ENCODE measurements at places on chromosomes 3 and 15.

GRCh38 chr3:71754610-71755253 is 1.1 kb downstream of the GPR27 start:
- DNase-seq, result no peak

- no peak for DNase-seq
These were observed 10.0 kb downstream of the RPL32 start for GRCh38 chr3:12831301-12831866.

- DNase-seq, result no peak
These were observed 184.5 kb upstream of the DNAJC19 start for GRCh38 chr3:181174022-181174421.

- no peak for DNase-seq
These were observed 6.9 kb upstream of the MEIS2 start for GRCh38 chr15:37107071-37107743.

DNA sequence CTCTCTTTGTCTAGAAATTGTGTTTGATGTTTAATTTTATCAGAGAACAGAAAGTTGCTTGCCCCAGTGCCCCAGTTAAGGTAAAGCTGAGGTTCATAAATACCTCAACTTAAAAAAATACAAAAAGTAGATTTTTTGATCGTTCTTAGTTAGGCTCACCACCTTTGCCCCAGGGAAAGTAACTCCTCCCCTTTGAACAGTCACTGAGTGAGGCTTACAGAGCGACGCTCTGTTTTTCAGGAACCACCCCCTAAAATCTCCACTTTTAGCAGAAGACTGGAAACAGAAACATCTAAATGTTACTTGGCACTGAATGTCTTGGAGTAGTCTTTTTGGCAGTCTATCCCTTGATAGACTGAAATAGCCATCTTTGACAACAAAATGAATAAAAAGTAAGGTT is 24.9 kb downstream of the BLM start:
- DNase-seq, result no peak

DNA sequence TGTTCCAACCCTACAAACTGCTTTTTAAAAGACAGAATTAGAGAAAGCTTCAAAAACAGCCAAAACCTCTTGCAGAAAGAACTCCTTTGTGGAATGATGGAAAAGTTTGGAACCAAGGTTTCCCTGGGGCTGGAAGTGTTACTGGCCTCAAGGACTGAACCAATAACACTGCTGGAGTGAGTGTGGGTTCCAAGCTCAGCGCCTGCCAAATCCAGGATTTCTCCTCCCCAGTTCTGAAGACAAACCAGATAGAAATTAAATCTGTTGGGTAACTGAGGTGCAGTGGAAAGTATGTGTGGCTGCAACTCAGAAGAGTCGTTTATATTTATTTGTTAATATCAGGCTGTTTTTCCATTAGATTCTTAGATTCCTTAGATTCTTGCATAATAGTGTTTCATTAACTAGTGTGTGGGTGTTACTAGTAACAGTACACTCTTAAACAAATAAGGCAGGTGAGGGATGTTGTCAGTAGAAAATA is 66.5 kb upstream of the FNDC3B start:
- no peak for DNase-seq

GRCh38 chr3:162643245-162643644 is 1146.6 kb downstream of the OTOL1 start:
- no peak for DNase-seq

DNA sequence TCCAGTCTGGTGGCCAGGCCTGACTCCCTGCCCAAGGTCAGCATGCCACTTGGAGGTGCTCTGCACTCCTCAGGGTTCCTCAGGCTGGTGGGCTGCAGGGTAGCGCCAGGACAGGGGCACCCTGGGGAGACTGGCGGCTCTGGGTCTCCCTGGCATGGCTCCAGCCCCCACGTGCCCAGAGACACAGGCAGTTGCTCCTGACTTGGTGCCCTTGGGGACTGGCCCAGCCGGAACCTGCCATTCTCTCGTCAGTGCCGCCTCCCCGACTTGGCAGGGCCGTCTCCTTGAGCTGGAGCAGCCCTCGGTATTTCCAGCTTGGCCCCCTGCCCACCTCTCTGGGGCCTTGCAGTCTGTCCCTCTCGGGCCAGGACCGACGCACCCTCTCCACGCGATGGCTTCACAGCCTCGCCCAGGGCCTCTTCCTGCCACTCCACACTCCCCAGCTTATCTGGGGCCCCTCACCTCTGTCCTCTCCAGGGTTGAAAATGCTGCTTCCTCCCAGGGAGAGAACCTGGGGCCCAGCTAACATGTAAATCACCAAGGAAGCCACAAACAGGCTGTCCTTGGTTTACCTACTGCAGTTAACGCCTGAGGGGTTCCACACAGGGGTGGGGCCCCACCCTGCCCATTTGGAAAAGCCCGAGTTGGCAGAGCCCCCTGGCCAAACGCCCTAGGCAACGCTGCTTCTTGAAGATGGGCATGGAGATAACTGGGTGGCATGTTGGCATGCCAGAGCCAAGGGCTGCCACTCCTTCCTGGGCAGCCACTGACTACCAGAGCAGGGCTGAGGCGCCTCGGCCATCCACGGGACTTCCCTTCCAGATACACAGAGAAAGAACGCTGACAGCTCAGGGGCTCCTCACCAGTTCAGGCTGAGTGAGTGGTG is 61.4 kb downstream of the SMAD6 start:
- peak; percentile 93 for DNase-seq

DNA sequence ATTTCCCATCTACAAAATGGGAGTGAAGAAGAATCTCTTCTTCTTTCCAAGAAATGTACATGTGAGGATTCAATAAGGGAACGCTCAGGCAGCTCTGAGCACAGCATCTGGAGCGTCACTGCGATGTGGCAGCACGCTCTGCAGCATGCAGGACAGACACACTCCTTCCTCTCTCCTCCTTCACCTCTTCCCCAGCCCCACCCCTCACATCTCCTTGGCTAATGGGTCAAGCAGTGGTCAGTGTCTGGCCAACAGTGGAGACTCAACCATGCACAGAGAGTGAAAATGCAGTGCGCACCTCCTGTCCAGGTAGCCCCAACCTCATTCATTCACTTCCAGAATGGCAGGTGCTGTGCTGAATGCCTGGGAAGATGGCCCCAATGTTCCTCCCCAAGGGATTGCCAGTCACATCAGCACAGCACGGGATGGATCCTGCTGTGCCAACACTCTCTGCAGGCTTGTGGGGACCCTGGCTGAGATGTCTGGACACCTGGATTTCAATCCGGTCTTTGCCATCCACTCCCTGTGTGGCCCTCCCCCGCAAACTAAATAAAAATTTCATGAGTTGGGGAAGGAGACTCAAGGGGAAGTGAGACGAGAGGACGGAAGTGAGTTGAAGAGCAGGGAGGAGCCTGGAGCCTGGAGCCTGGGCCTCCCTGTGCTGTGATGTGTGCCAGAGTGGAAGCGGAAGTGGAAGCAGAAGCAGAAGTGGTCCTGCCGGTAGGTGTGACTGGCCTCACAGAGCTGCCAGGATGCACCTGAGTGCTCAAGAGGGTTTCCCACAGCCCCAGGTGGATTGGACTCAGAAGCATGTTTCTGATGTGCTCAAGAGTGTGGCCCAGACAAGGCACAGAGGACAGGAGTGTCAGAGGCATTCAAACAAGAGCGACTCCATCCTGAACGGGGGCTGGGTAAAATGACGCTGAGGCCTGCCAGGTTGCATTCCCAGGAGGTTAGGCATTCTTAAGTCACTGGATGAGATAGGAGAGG is 163.9 kb downstream of the SMAD6 start:
- peak; percentile 77 for DNase-seq

- no peak for DNase-seq
These were observed 141.3 kb upstream of the PROK2 start for GRCh38 chr3:71926262-71926600.

DNA sequence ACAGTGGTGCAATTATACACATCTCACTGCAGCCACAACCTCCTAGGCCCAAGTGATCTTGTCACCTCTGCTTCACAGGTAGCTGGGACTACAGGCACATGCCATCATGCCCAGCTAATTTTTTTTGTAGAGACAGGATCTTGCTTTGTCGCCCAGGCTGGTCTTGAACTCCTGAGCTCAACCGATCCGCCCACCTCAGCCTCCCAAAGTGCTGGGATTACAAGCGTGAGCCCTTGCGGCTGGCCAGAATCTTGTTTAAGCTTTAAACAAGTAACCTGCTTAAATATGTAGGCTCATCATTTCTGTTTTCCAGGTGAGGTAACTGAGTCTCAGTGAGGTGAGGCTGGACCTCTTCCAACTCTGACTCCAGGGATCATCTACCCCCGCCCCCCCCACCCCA is 7.7 kb upstream of the PSTPIP1 start:
- peak; percentile 57 for DNase-seq

- DNase-seq, result no peak
These were observed 817.6 kb upstream of the NR2F2 start for GRCh38 chr15:95512906-95513305.

DNA sequence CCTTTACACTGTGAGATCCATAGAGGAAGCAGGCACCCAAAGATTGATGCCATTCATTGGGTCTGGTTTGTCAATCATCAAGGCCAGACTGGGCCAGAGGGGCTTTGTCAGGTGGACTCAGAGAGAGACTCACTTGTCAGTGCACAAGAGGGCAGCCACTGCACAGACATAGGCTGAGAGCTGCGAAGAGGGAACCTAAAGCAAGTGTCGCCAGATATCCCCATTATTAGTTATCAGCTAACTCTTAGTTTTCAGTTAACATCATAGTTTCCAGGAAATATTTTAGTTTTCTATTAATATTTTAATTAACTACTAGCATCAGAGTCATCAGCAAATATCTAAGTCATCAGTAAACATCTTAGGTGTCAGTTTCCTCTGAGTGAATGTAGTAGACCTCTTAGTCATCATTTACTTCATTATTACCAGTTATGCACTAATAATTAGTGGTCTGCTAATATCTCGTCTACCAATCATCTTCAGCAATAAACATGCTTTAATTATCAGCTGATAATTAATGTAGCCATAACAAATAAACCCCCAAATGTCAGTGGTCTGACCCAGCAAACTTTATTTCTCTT is 41.7 kb upstream of the LIMD1 start:
- DNase-seq, result peak; percentile 4

DNA sequence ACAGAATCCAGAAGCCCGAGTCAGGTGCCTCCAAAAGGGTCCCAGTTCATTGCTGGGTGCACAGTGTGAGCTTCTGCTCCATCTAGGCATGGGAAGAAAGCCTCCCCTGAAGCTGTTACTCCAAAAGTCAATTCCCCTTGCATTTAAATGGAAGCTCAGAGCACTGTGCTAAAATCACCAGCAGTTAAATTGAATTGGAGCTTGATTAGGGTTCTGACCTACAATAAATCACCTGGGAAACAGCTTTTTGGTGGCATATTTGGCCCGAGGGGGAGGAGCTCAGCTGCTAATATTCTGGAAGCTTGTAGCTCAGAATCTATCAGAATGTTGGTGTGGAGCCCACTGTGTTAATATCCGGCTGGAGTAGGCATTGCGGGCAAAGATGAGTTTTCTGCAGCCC is 87.1 kb upstream of the RGMA start:
- DNase-seq, result no peak

DNA sequence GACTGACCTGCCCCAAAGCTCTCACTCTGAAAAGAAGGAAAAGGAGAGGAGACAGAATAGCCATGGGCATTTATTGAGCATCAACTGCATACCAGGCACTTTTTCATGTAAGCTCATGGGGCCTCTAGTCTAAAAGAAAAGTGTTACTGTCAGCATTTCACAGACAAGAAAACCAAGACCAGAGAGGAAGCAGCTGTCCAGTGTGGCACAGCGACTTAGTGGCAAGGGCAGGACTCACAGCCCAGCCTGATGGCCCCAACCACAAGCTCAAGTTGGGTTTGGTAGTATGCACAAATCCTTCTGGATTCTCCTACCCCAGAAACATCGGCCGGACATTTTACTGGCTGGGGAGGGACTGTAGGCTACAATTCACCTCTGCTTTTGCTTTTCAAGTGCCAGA is 5.8 kb downstream of the EFCC1 start:
- DNase-seq, result no peak

DNA sequence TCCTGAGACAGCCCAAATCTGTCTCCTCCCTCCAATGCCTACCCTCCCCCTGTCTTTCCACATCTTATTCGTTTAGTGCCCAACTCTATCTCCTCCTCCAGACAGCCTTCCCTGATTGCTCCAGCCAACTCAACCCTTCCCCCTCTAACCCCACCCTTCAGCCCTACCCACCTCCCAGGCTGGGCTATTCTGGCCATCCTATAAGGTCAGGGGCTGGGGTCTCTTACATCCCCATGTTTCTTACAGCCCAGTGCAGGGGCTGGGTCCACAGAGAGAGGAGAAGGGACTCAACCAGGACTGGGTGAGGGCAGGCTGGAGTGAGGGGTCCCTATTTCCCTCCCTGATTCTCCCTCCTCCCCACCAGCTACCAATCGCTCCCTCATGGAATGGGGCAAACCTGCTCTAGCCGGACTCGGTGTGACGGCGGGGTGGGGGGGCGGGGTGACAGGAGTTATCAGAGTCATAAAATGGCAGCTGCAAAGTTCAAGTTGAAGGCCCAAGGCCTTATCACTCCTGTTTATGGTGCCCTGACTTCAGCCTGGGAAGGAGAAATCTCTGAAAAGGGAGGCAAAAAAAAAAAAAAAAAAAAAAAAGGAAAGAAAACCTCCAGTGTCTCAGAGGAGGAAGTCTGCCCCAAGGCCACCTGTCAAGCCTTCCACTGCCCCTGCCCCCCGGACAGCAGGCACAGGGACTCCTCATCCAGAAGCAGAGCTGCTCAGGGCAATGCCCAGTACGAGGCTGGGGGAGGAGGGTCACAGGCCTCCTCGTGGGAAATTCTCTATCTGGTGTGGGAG is 2.1 kb downstream of the VIPR1 start:
- peak; percentile 67 for DNase-seq

DNA sequence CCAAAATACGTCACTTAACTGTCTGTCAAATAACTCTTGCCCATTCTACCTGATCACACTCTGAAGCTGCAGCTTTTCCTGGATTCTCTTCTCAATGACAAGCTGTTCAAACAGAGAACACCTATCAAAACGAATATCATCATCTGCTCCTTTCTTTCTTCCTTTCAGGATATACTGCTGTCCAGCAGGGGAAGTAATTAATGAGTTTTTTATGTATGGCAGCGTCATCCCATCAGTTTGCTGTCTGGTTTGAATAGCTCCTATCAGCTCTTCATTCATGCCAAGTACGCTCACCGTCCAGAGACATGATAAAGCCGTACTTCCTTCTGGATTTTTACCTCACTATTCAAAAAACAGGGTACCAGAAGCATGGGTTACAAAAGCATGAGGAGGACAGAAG is at the start of gene CHRM5:
Gene CHRM5, plus strand, starts transcription at position 274 of the 400 bp plus-strand sequence. CDS start 94,221 bp downstream, outside the sequence.
- DNase-seq, result no peak

- no peak for DNase-seq
These were observed 700.6 kb upstream of the CFAP20DC start for GRCh38 chr3:59750391-59750790.

GRCh38 chr3:160400030-160400701 is 716 bp downstream of the SMC4 start:
- DNase-seq, result peak; percentile 79

GRCh38 chr15:78810362-78811123 is 721 bp downstream of the ADAMTS7 start:
- DNase-seq, result peak; percentile 82

Measured in cardiac septum (tissue), 1 donor.